ENCODE measurements at places on chromosomes 16 and 17. TPM values are rescaled to one million over a fixed set of nuclear protein-coding genes. Genes with fewer than 3 reads are reported as not detected.

- DNase-seq = peak; percentile 87
Measured at GRCh38 chr17:29591737-29592608, 959 bp upstream of the ANKRD13B start.

Gene CARHSP1
- 157 TPM for total RNA-seq

Gene MAFG
- total RNA-seq = 20.4 TPM

DNA sequence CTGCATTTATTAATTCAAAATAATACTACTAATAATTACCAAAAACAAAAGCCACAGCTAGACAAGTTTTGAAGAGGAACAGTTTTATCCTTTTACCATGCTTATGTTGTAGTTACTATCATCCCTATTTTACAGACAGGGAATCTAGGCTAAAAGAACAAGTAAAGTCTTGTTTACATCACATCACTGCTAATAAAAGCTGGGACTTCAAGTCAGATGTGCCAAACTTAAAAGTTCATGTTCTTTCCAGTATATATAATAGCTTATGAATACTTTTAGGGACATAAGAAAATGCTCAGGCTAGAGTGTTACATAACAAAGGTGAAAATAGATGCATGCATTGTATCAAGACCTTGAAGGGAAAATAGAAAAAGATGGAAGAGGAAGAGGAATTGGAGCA is 234.2 kb downstream of the CDH11 start:
- no peak for DNase-seq

- peak; percentile 74 for DNase-seq
Measured at GRCh38 chr16:30953511-30954124, 3.9 kb upstream of the SETD1A start.

- DNase-seq = no peak
Measured at GRCh38 chr17:59751955-59752413, 44.5 kb downstream of the VMP1 start.

Gene SLC38A8
- total RNA-seq = not detected

Gene RHBDL3
- total RNA-seq = 0.88 TPM

GRCh38 chr16:82943371-82943770 is 316.6 kb downstream of the CDH13 start:
- DNase-seq = no peak

Gene COIL
- total RNA-seq = 16.4 TPM

DNA sequence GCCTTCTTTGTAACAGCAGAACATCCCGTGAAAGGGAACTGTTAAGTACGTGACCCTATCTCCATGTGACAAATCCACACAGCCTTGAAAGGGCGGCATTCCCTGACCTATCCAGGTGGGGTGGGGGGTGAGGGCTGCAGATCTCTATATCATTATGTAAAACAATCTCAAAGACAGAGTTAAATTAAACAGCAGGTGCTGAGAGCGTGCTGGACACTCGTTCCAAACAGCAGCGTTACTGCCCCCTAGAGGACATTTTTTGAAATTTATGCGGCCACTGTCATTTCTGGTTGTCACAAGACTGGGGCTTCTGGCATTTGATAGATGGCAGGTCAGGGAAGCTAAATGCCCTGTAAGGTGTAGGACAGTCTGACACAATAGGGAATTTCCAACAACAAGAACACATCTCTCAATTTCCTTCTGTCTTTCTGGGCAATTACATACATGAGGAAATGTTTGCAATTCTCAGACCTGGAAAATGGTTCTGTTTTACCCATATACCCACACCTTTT is 6.7 kb upstream of the SLC25A39 start:
- DNase-seq = no peak

Gene KRT27
- total RNA-seq = not detected

GRCh38 chr16:330741-331140 is 21.8 kb downstream of the AXIN1 start:
- DNase-seq = no peak

DNA sequence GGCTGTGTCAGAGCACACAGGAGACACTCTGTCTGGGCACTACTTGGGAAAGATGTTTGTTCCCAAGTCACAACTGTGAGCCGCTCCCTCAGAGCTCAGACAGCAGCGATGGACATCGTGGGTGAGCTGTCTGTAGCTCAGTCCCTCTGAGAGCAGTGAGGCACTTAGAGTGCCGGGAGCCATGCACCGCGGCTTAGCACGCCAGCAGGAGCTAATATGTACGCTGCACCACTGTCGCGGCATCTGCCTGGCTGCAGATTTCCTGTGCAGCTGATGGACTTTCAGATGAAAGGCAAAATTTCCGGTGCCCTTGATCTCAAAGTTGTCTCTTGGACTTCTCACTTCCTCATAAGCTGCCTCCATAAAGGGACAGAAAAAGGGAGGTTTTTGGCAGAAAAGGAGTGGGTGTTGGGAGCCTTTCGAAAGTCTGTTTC is 92.8 kb upstream of the ZNF469 start:
- DNase-seq = no peak

DNA sequence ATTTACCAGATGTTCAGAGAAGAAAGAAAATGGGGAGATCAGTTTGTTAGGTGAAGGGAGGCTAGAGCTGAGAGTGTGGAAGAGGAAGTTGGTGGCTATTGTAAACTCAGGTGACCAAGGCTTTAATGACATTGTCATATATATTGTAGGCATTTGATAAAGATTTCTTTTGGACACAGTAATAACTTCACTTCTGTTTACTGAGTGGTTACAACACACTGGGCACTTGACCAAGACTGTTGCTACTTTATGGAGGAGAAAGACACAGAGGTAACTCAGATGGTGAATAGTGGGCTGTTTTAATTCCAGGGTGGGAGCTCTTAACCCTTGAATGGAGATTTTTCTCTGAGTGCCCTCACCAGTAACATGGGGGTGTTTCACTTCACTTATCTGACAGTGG is 46.0 kb downstream of the TNRC6A start:
- no peak for DNase-seq

DNA sequence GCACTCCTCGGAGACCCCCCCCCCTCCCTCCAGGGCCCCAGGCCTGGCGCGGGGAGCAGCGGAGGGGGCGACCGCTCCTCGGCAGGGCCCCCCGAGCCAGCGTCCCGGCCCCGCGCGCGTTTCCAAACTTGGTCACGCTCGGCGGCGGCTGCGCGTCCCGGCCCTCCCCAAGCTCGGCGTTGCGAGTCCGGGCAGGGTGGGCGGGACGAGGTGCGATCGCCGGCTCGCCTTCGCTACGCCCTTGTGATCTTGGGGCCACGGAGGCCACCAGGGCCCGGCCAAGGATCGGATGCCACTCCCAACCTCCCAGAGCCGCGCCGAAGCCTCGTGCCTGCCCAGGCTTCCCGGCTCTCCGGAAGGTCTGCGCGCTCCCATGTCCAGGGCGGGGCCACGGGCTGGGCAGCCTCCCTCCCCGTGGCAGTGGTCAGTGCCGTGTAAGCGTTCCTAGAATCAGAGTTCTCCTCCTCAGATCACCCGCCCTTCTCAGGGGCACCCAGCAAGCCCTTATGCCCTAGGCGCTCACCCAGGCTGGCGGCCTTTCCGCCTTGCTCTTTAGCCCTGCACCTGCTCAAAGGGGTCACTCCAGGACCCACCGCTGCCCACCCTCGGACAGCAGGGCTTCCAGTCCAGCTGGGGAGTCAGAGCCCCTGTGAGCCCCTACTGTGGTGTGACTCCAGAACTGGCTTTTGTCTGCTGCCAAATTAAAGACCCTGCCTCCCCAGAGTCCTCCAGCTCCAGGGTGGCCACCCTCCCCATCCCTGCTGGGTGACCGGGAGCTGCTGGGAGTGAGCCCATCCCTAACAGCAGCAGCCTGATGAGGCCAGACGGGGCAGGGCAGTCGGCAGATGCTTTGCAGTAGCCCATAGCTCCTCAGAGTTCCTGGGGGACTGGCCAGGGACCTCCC is 12.2 kb upstream of the MRPS23 start:
- no peak for DNase-seq

DNA sequence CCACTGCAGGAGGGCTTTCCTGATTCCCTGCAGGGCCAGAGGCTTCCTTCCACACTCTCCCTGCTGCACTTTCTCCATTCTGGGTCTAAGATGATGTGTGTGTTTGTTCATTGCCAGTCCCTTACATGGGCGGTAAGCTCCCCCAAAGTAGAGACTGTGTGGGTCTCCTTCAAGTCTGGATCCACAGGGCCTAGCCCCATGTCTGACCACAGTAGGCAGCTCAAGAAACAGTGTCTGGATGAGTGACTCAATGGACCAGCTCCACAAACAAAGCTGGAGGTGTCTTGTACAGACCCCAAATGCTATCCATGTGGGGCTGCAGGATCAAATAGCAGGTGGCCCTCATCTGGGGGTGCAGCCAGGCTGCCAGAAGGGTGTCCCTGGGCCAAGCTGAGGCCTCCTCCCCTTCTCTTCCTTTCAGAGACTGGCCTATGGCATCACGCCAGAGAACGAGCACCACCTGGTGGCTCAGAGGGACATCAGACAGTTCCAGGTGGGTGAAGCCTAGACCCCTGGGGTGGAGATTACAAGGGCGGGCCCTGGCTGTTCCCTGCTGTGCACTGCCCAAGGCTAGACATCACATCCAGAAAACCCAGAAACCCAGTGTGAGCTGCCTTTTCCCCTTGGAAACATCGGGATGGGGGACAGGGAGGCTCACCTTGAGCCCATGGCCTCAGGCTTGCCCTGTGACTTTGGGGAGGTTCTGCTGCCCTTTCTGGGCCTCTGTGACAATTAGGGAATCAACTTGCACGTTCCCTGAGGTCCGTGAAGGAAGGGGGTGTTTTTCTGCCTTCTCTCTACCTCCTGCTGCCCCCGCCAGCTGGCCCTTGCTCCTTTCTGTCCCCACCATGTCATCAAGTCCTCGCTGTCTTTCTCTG is 45.9 kb downstream of the SLC6A2 start:
- DNase-seq = peak; percentile 48

DNA sequence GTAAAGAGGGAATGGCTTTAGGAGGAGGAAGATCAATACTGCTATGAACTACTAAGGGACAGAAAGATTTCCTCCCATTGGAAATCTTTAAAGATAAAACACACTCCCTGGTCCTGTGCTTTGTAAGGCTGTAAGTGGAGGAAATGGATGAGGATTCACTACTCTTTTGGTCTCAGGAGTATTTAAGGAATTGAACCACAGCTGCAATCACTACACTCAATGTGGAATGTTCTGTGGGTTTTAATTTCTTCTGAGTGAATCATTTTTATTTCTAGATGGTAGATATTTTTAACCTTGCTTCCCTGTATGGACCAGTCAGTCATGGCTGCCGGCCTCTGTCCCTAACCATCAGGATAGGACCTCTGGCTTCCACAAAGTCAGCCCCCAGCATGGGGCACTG is 65.6 kb downstream of the SDR42E1 start:
- DNase-seq = no peak

DNA sequence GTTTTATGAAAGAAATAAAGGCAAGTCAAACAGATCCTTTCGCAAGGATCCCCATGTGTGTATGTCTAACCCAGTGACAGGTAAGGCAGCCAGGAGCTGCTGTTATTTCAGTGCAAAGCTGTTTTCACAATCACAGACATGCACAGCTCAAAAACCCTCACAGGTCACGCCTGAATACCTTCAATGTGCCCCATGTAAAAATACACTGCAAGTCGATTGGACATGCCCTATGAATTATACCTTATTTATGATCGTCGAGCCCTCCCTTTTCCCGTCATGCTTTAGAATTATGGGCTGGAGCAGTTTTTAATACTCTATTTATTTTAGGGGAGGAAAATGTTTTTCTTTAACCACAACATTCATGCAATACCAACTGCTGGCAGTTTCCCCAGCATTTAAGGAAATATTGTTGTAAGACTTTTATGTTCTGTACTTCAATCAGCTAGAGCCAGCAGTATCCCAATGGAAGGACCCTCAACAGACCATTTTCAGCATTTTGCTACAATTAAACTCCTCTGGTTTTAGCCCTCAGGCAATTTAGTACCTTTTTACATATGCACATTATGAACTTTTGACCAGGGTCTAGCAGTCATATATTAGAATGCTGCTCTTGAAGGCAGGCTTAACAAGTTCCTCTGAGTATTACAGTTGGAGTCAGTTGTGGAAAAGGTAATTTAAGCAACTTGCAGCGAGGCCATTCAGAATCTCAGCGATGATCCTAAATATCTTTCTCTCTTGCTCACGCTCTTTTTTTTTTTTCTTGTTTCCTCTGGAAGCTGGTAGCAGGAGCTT is 362.2 kb downstream of the WWOX start:
- no peak for DNase-seq

DNA sequence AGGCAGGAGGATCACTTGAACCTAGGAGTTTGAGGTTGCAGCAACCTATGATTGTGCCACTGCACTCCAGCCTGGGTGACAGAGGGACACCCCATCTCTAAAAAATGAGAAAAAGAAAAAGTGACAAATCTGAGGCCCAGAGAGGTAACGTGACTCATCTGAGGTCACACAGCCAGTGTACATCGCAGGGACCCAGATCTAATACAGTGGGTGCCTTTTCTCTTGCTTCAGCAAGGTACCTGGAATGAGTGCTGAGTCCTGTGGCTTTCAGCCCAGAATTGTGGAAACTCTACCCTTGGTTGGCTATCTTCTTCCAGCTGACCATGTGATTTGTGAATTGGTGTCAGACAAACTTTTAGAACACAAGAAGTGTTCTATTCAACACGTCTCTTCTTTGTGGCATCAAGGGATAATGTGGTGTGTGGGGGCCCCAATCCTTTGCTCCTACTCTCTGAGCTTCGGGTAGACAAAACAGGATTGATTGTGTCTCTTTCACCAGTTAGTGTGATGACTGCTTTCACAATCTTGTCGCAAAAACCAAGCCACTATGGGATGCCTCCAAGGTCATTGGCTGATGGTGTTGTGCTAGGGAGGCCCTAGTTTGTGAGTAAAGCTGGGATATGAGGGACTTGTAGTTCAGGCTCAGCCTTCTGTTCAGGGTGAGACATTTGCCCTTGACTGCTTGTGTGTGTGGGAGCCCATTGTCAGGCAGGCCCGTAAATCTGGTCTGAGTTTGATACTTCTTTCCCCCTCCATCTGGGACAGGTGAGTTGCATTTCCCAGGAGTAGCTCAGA is 71.0 kb downstream of the MSI2 start:
- DNase-seq = no peak

All from activated naive CD8-positive, alpha-beta T cell treated with anti-CD3 and anti-CD28 coated beads, Interleukin-2, amount 10 ng/mL, durations not matched to agents 7 days and 5 days (primary cell).